ENCODE measurements at places on chromosomes 2 and 18.

DNA sequence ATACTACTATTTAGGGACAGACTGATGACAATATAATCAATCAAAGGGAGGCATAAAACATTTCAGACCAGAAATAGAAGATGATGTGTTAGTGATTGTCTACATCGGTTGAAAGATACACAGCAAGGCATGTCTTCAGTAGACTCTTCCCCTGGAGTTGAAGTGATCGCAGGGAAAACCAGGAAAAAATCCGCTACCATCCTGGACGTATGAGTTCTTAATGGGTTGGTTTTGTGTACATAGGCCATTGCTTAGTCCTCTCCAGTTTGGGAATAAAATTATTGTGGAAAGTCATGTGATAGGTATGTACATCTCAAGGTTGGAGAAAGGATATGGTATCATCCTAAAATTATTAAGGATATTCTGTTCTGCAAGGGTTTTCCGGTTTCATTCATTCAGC is 4.3 kb downstream of the APCDD1 start:
- DNase-seq = no peak

- DNase-seq = no peak
Observed at GRCh38 chr2:200127848-200128247, 172.5 kb downstream of the MAIP1 start.

DNA sequence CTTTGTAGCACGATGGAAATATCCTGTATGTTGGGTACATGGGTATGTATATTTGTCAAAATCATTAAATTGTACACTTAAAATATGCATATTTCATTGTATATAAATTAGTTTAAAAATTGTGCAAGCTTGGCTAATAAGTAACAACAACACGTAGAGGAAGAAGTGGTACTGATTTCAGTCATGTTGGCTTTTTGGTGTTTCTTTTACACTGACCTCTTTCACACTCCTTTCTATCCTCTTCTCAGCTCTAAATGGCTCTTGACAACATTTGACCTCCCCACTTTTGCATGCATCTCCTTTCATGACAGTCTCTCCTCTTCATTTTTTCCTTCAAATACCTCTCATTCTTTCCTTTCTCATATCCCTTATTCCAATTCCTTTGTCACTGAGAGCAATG is 801.4 kb upstream of the ZEB2 start:
- no peak for DNase-seq

DNA sequence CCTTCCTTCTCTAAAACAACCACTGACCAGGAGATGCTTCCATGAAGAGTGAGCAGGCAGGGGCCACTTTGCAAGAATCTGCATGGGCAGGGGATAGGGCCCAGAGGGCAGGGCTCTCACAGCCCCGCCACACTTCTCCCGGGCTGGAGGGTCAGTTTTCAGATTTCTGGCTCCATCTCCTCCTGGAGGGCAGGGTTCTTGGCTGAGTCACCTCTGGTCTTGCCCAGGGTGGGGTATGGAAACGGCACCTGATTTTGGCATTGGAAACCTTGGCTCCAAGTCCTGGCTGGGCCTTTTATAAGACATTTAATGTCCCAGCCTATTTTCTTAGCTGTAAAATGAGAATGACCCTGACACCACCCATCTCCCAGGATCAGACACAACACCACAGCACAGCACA is 27.6 kb upstream of the ASPRV1 start:
- no peak for DNase-seq

- no peak for DNase-seq
Observed at GRCh38 chr2:42795841-42796301, 3.5 kb upstream of the HAAO start.

DNA sequence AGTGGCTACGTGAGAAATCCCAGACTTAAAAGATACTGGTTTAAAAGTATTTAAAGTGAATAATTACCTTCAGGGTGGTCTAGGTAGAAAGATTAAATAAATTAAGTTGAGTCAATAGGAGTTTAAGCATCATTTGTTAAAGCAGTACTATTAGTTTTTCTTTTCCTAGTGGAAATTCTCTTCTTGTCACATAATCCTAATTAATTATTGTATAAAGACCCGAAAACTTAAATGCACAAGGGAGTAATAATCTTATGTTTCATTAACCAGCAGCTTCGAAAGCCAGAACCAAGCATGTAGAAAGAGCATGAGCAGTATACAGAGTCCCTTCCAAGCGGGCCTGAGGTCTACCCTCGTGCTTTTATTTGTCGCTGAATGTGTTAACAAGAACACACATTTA is 90.2 kb upstream of the SKOR2 start:
- no peak for DNase-seq

DNA sequence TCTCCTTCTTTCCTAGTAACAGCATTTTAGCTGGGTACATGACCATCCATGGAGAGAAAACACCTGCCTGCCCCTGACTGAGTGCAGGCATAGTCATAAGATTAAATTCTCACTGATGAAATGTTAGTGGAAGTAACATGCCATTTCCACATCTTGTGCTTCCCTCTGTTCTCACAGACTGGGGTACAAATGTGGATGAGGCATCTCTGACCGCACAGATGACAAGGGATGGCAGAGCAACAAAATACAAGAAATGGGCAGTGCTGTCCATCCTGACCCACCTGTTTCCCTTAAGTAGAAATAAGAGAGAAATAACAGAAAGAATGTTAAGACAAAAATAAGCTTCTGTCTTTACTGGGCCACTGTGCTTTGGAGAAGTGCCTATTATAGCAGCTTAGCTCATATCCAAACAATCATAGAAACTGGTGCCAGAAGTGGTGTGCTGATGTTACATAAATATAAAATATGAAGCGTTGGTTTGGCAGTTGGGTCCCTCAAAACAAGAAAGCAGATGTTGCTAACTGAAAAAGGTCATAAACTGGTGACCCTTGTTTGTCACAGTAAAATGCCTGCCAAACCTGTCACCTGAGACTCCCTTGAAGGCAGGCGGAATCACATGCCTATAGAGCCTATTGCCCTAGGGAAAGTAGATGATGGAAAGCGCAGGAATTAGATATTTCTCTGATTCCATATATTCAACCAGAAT is 72.4 kb upstream of the CCDC150 start:
- no peak for DNase-seq

DNA sequence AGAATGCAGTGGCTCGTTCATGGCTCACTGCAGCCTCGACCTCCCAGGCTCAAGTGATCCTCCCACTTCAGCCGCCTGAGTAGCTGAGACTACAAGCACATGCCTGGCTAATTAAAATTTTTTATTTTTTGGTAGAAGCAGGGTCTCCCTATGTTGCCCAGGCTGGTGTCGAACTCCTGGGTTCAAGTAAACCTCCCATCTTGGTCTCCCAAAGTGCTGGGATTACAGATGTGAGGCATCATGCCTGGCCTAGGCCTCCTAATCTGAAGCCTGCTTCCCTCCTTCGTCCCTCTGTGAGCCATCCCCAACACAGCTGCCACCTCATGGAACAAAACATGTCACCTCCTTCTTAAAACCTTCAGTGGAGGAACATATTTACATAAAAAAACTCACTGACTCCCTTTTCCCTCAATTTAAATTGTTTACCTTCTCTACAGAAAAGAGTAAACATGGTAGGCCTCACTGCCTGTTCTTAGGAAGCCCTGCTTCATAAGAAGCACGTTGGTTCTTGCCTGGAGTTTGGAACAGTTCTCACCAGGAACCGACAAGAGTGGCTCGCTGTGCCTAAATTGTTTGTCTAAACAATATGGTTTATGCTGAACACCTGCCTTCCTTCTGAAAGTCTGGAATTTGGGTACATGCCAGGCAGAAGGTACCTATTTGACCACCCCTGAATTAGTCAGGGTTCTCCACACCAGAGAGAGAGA is 12.1 kb upstream of the RHOB start:
- DNase-seq = no peak

GRCh38 chr2:137190411-137191195 is 425.3 kb downstream of the THSD7B start:
- no peak for DNase-seq

DNA sequence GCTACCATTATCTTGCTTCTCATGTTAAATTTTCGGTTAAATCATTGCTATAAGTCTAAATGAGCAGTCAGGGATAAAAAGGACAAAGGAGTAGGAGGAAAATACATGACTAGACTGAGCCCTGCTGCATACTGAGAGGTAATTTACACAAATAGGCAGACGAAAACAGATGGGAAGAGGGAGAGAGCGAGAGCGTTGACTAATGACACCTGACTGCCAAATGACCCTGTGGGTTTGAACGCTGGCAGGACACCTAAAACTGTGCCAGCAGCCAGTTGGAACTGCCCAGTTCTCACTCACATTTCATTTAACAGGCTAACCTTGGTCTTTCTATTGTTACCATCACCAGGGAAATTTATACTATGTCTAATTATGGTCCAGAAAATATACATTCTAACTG is 978.2 kb downstream of the CPS1 start:
- no peak for DNase-seq

GRCh38 chr2:40118622-40119021 is 333.3 kb downstream of the SLC8A1 start:
- DNase-seq = no peak

DNA sequence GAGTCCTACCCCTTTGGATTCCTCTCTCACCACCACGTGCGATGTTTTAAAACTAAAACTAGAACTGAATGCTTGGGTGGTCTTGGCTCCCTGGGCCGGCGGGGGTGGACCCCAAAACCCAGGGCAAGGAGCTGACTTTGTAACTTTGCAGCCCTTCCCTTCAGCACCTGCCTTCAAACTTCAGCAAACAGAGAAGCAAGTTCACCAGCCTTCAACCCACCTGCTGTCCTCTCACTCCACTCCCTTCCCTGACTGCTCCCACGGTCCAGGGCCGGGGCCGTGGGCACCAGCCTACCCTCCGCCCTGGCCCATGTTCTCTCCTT is 54.5 kb downstream of the COL6A3 start:
- DNase-seq = no peak

- no peak for DNase-seq
Observed at GRCh38 chr2:25684577-25685473, 11.4 kb upstream of the DTNB start.

GRCh38 chr2:238151628-238152235 is 7.0 kb upstream of the ERFE start:
- no peak for DNase-seq

DNA sequence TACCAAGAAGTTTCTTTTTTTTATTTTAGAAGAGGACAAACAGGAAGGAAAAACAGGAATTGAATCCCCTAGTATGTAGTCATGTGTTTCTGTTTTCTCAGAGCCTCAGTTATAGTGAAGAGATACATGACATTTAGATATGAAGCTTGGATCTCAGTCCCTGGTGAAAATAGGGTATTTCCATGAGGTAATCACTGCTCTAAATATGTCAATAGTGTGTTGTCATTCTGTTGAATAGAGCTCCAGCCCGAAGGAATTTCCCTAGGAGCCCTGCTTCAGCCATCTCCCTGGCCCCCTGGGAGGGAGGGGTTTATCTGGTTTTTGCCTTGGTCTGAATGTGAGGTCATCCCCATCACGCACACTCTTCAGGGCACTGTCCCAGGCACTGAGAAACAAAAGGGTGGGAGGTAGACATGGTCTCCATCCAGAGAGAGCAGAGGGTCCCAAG is 47.1 kb upstream of the REL start:
- no peak for DNase-seq

GRCh38 chr2:59798687-59799232 is 754.7 kb downstream of the BCL11A start:
- no peak for DNase-seq

DNA sequence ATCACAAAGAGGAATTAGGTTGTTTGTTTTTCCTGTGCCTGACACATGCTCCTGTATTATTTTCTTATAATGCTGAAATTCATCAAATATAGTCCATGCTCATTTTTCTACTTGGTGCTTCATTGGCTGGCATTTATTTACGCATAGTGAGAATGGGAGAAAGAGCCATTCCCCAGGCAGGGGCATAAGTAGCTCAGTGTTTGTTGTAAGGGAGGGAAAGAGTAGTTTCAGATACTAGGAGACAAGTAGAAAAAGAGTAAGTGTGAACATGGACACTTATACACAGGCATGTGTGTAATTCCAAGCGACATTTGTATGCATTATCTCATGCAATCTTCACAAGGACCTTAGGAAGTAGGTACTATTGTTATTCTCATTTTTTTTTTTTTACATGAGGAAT is 111.9 kb upstream of the UGP2 start:
- DNase-seq = no peak

- no peak for DNase-seq
Observed at GRCh38 chr2:151638191-151638933, 95.9 kb downstream of the NEB start.

- no peak for DNase-seq
Observed at GRCh38 chr2:112794131-112794733, 9.9 kb upstream of the IL1A start.

- no peak for DNase-seq
Observed at GRCh38 chr2:238847419-238847801, 475 bp upstream of the TWIST2 start.

DNA sequence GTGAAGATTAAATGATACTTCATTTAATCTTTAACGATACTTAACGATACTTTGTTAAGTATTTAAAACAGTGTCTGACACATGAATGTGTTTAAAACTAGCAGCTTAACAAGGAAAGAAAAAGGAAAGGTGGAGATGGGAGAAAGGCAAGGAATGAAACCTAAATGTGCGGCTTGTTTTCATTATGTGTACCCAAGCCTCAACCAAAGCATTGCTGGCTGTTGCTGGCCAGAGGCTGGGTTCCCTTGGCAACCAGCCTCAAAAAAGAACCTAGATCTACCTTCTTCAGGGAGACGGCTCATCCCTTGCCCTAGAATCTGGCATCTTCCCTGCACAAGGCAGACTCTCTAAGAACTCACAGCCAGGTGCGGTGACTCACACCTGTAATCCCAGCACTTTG is 13.8 kb upstream of the PCBP1 start:
- no peak for DNase-seq

DNA sequence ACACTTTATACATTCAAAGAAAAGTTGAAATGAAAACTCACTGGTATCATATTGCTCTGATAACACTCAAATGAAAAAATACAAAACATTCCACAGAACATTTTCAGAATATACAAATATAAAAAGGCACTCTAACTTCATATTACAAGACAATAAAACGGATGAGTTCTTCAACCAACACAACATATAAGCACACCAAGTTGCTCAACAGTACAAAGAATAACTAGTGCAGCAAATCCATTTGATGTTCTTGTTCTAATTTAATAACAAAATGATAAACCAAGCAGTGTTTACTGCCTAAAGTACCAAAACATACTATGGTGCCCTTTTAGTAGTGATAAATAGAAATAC is 60.8 kb upstream of the PGAP1 start:
- DNase-seq = no peak

- DNase-seq = no peak
Observed at GRCh38 chr2:123528996-123529707, 495.9 kb upstream of the CNTNAP5 start.

GRCh38 chr2:197256547-197257170 is 53.9 kb downstream of the ANKRD44 start:
- no peak for DNase-seq

- no peak for DNase-seq
Observed at GRCh38 chr18:3726238-3726951, 276.4 kb downstream of the TGIF1 start.

DNA sequence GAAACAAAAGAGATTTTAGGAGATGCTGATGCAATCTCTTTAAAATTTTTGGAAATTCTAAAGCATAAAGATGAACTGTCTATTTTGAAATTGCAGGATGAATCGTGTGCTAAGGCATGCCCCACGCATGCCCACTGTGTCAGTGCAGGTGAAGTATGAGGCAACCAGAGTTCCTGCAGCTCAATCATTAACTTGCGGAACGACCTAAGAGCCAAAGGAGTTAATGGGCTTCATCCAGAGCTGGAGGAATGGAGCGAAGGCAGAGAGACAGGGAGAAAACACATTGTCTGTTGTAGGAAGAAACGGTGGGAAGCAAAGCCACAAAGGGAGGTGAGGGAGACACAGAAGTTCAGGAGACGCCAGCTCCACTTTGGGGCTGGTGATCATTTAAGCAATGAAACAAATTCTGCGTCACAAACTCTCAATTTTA is 265.2 kb downstream of the CCDC85A start:
- DNase-seq = no peak

GRCh38 chr2:98565286-98565860 is 42.9 kb downstream of the COA5 start:
- no peak for DNase-seq
